Amniotic stem cell (primary cell): ENCODE measurements at places on chromosomes 5 and 9.

DNA sequence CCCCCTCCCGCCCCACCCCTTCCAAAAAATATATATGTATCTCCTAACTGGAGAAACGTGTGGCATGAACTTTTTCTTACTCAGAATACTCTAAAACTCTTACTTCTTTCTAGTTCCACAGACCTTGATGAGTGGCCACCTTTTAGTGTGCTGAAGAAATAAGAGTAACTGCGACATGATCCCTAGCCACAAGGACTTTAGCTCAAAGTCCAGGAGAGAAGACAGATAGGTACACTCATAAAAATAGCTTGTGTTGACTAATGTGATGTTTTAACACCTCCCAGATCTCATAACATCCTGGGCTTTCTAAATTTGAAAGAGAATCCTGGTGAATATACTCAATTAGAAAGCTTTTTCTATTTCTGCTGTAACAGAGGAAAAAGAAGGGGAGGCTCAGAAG lies 1005.0 kb upstream of the DMAC1 start:
- no peak for DNase-seq

GRCh38 chr9:87271696-87272477 lies 225.8 kb upstream of the DAPK1 start:
- no peak for DNase-seq

GRCh38 chr5:132771503-132771998 lies 5.5 kb downstream of the SEPTIN8 start:
- no peak for DNase-seq

DNA sequence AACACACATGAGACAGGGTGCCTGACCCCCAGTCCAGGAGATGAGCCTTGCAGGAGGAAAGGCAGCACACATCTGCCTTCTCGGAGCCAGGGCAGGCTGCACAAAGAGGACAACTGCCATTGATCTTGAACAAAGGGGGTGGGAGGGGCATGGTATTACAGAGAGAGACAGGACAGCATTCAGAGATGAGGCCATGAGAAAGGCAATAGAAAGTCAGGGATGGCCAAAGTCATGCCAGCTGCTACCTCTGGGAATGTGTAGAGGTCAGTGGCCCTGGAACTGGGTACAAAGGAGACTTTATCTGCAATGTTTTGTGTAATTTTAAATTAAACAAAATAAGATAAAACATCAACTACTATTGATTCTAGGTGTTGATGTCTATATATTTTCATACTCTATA lies 43.2 kb downstream of the WDR36 start:
- DNase-seq = no peak

DNA sequence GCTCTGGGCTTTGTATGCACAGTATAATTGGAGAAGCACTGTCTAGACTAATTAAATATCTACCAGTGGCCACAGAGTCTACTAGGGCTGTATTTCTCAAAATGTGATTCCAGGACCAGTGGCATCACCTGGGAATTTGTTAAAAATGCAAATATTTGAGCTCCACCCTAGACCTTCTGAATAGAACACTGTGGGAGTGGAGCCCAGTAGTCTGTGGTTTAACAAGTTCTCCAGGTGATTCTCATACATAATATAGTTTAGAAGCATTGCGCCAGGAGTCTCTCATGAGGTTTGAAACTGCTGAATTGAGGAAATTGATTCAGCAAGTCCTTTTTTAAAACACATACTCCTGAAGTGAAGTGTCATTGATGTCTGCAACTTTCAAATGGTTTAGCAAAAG lies 74.7 kb downstream of the FCHO2 start:
- DNase-seq = no peak

DNA sequence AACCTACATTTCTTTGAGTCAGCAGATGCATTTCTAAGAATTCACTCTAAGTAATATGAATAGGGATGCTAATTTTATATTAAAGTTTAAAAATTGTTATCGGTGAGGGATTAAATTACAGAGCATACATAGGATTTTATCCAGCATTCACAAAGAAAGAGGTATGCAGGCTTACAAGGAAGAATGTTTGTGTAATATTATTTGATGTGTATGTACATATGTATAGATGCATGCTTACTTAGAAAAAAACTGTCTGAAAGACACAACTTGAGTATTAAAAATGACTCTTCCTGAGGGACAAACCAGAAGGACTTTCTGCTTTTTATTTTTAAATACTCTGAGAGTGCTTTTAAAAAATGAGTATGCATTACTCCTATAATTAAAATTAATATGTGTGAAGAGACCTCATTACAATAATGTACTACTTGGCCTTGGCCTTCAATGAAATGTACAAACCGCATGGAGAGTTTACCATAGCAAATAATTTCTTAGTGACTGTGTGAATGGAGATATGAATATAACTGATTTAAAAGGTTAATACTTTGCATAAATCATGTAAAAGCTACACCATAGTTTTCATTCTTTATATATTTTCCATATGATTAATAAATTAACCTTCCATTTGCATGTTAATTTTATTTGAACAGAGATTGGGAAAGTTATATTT lies 77.0 kb downstream of the GDA start:
- no peak for DNase-seq

DNA sequence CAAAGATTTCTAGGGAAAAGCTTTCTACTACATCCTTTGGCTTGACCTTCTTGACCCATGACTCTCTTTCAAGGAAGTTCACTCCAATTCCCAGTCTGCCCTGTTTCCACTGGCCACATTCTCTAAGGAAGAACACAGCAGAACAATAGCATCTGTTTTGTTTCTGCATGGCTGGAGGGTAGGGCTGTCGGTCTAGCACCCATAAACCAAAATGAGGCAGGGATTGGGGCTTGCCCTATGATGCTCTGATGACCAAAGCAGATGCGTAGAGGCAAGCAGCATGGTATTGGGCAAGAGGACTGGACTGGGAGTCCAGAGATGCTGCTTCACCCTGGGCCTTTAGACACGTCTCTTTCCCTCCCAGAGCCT lies 24.1 kb downstream of the GOLGA2 start:
- no peak for DNase-seq

GRCh38 chr5:43648499-43649124 lies 45.6 kb downstream of the NNT start:
- DNase-seq = no peak

DNA sequence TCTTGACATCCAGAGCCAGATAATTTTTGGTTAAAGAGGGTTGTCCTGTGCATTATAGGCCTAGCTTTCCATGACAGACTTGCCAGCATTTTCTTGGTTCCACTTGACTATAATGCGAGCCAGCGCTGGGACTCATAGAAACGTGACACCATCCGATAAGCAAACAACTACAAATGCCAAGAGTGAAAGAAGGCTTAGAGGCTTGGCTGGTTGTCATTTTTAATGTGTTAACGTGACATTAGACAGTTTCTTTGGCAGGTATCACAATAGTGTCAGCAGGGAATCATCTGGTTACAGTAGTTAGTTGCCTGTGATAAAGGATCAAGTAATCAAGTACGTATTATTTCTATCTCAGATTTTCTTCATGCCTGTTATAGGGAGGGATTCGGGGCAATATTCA lies 20.0 kb upstream of the LIFR start:
- no peak for DNase-seq
